Adipocyte (in vitro differentiated cells): ENCODE measurements at places on chromosomes 2 and 18.
A peak's percentile ranks its signal among the peaks of the same experiment; 100 is the strongest.

- no peak for DNase-seq
These were observed 6.7 kb downstream of the LMAN1 start for GRCh38 chr18:59352250-59352855.

DNA sequence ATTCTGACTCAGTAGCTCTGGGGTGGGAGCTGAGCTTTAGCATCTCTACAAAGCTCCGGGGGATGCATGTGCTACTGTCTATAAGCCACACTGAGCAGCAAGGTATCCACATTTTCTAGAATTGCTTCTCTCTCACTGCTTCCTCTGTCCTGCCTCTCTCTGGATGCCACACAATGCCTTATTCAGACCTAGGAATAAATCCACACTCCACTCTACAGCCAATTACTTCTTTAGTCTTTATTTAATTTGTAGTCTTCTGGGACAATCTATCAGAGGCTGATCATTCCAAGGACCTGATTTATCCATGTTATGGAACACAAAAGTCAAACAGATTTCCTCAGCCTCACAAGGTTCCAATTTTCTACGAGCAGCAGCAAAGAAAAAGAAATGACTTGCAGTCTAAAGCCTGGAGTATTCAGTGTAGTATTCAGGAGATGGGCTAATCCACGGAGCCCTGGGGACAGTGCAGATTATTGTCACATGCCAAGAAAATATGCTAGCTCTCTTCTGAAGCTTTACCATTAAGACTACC, 4.4 kb downstream of the BCL2 start:
- DNase-seq = no peak

- peak; percentile 11 for DNase-seq
These were observed 29.3 kb upstream of the FOXI3 start for GRCh38 chr2:88481691-88482336.

GRCh38 chr2:132038179-132038882, 123.4 kb downstream of the ANKRD30BL start:
- peak; percentile 4 for DNase-seq

GRCh38 chr18:10135302-10135926, 221.6 kb downstream of the VAPA start:
- no peak for DNase-seq

DNA sequence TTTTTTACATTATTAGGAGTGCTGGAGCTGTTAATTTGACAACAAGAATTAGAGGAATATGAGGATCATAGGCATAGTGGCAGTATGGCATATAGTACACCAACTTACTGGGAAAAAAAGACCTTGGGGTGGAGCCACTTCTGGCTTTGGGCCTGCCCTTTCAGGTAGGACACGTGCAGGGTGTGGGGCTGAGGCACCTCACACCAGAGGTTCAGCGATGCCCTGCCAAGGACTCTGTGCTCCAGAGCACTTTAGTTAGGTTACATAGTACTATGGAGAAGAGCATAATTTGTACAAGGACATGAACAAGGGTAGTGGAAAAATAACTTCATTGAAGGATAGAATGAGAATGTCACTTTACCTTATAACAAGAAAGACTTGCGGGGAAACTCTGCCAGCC, 77.1 kb upstream of the CD302 start:
- DNase-seq = no peak

- no peak for DNase-seq
These were observed 37.3 kb downstream of the RNU4ATAC start for GRCh38 chr2:121567957-121568409.

- no peak for DNase-seq
These were observed 67.1 kb downstream of the BAZ2B start for GRCh38 chr2:159549234-159549633.

DNA sequence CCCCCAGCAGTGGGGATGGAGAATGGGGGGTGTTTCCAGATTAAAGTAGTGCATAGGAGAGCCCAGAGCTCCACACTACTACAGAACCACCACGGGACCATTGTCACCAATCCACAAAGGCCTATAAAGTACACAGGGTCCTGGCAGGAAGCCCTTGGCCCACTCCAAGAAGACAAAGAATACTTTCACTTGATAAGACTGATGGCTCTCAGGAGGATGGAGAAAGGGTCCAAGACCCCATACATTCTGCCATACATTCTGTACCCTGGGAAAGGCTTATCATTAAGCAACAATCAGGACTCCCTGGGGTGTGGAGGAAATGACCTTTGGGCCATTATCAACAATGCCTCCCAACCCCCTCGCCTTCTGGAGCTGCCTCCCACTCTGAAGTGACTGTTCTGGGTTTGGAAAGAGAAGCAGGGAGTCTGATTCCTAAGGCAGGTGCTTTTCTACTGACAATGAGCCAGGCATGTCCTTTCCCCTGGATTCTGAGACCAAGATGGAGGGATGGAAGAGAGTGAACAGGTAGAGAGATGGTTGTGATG, 85.4 kb downstream of the XDH start:
- DNase-seq = no peak

DNA sequence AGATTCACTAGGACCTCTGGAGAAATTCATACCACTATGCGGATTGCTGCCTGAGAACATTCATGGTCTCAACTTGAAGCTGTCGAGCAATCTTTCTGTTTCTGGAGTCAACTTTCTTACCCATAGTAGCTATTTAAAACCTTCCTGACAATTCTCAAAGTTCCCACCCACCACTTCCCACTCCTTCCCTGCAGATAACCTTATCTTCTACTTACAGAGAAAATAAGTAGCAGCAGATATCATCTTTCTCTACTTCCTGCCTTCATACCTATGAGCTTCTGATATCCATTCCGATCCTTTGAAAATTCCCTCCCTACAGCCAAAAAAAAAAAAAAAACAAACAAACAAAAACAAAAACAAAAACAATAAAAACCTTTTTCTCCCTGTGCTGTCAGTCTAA, 81.2 kb upstream of the CYRIA start:
- no peak for DNase-seq

DNA sequence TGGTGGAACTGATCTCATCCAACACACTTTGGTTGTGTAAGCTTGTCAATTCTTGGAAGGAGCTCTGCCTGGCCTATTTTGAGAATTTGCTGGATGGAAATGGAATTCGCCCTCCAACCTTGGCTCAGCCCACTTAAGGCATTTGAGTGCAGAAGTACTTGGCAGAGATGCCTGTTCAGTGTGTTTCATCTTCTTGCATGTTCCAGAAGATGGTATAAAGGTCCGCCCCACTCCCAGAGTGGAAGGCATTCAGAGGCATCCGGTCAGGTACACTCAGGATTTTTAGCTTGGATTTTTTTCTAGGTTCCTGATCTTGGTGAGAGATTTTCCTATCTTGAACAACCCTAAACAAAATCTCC, 61.3 kb upstream of the TXNDC2 start:
- DNase-seq = peak; percentile 76

DNA sequence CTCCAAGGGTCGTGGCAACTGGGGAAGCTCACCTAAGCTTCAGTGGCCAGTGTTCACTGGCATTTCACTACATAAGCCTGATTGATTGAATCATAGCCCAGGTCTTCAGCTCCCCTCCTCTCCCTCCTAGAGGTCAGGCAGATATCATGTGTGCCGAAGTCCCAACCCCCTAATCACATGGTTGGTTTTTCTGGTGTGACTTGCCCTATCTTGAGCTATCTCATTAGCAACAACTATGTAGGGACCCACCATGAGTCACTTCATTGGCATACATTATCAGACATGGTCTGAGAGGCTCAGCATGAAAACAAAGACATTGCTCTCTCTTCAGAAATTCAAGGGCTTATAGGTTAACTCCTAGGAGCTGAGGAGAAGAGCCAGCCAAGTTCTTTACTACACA, 76.8 kb downstream of the LYPD1 start:
- peak; percentile 1 for DNase-seq

DNA sequence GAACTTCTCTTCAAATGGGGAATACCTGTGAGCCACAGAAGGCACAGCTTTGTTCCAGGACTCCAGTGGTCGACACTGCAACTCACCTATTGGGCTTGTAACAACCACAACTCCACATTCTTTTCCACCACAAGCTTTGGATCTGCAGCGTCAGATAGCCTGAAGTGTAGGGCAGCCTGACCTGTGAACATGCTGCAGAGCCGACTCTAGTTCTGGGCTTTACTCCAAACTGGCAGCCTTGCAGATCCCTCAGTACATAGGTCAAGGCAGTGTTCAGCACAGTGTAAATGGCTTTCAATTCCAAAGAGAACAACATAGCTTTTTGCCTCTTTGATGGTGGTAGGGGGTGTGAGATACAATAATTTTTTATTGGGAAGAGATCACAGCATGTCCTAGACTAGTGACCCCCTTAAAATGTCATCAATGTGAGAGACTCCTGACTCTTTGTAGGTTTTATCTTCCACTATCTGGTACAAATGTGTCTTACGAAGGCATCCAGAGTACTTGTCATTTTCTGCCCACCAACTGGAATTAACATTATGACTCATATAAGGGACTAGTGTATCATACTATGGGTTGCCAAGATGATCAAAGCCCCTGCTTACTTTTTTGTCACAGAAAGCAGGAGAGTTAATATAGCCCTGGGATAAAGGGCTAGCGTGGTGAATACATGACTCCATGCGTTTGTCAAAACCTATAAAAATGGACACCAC, 149.8 kb downstream of the COPS8 start:
- peak; percentile 79 for DNase-seq

DNA sequence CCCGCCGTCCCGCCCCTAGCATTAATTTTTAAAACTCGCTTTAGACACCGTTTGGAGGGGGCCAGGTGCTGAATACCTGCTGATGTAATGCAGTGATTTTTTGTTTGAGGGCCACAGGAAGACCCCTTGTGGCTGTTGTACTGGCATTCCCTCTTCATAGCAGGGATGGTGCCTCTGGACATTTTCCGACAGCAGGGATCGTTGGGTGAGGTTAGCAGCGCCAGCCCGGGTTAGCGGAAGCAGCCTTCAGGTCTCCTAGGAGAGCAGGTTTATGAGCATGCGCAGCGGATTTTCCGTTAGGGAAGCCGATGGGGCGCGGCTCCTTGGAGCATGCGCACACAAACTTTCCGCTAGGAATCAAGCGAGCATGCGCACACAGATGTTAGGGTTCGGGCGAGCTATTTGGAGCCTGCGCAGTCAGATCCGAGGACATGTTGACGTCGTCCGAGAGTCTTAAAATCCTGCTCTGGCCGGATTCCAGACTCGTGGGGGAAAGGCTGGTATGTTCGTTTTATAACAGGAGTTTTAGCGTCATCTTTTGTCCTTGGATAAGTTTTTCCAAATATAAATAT, 17.2 kb upstream of the C2orf74 start:
- DNase-seq = peak; percentile 99

DNA sequence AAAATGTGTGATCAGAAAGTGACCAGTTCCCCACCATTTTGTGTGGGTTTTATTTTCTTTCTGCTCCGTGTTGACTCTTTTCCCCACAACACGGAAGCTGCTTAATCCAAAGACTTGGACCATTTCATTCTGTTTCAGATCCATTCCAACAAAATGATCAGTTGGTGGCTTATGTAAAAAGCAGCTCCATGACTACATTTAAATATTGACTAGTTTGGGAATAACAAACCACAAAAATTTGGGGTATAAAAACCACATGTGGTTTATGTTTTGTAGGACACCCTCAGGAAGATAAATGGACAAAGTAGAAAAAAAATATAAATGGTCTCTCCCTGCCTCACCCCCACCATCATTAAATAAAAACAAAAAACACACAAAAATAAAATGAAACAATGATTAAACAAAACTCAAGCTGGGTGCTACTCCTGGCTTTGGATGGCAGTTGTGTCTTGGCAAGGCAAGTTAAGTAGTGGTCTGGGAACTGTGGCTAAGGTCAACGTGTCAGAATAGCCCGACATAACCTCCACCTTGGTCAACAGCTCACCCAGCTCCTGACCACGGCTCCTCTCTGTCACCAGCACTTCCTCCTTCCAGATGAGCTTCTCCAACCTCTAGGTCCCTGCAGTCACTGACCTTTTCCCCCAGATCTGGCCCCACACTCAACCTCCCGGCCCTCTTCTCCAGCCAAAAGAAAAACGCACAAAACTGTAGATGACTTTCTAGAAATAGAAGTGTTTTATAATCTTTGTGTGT, 12.8 kb upstream of the WIPF1 start:
- no peak for DNase-seq

- no peak for DNase-seq
These were observed 12.7 kb upstream of the MTERF4 start for GRCh38 chr2:241114836-241115235.

DNA sequence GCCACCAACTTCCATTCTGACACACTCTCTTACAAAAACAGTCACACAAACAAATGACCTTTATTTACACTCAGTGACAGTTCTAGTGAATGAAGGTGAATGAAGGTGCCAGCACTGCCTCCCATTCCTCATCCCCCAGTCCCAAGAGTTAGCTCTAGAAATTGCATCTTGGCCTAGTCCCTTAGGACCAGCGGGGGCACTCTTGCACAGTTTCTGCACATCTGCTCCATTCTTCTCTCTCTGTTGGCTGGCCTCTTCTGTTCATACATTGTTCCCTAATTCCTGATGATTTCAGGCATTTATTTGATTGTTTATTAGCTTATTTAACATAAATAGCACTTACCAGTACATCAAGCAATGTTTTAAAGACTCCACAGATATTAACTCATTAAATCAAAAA, 30.9 kb downstream of the GAREM1 start:
- DNase-seq = no peak

- DNase-seq = peak; percentile 93
These were observed 266.8 kb downstream of the ALPK2 start for GRCh38 chr18:58362027-58362575.

DNA sequence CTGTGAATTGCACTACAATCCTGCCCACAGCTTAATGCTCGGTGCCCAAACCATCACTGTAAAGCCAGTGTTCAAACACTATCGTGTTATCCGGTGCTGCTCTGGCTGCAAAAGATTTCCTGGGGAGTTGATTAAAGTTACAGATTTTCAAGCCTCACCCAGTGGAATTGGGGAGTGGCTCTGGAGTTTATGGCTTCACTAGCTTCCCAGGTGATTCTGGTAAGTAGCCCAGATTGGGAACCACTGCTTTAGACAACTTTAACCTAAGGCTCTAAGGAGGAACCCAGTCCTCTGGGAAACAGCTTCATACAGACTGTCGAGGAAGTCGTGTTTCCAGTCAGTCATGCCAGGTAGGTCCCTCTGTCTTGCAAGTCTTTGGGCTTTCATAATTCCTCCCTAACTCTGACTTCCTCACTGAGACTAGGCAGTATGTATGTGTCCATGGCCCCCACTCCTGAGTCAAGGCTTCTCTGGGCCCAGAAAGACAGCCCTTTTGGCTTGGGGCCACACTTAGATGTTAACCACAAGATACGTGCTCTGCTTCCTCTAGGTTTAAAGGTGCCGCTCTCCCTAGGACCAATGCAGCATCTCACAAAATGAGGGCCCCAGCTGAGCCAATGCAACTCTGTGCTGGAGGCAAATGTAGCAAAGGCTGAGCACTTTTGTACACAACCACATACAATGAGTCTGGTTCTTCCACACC, 299.7 kb downstream of the PRKCE start:
- no peak for DNase-seq

- peak; percentile 84 for DNase-seq
These were observed 179.3 kb downstream of the GLI2 start for GRCh38 chr2:120914839-120915521.
